ENCODE measurements at places on chromosomes 2 and 18.

GRCh38 chr2:196851088-196851487, 41.9 kb upstream of the C2orf66 start:
- DNase-seq = no peak

DNA sequence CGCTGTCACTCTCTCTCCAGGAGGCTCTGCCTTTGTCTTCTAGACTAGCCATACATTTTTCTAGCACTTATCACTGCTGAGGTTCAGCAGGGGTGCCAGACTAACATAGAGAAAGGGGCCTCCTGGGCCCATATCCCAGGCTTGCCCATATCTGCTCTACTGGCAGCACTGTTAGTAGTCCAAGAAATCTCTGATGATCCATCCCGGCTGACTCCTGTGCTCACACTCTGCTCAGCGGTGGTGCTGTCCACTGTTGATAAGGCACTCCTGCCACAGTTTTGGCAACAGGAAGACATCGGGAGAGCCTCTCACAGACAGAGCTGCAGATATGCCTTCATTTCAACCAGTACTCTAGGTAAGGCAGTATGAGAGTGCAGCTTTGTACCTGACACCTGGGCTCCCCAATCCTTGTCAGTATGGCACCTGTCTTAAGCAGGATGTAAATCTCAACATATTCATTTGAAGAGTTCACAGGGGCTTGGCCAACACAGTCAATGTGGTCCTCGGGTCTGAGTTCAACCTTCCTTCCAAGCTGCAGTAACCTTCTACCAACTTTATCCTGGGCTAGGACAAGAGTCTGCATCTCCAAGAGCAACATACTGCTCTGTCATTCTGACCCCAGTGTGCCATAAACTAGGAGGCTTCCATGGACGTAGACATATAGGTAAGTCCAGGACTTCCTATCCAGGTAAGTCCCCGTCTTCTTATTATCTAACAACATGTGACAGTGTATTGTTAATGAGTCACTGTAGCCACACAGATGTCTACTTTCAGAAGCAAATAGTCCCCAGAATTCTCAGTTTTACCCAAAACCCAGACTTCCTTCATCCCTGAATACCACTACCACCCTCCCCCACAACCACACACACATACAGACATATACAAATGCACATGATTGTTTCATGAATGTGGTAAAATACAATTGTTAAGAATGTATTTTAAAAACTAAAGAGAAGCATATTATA, 16.2 kb downstream of the KLF7 start:
- no peak for DNase-seq

GRCh38 chr2:186561467-186562208, 28.2 kb upstream of the ITGAV start:
- DNase-seq = no peak

DNA sequence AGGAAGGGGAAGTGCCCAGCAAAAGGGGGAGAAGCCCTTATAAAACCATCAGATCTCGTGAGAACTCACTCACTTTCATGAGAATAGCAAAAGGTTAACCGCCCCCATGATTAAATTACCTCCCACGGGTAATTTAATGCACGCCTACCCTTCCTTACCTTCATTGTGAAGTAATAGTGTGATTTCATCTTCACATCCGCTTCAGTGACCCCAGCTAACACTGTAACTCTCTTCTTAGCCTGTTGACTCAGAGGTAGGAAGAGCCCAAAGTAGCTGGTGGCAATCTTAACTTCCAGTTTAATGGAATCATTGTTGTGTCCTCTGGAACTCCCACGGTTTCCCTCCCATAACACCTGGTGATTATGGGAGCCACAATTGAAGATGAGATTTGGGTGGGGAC, 120.5 kb downstream of the GULP1 start:
- no peak for DNase-seq

- no peak for DNase-seq
Measured at GRCh38 chr2:34545486-34546136, 946.5 kb upstream of the FAM98A start.

GRCh38 chr2:205929246-205929942, 156.6 kb downstream of the INO80D start:
- no peak for DNase-seq

- DNase-seq = peak; percentile 51
Measured at GRCh38 chr2:10283106-10284062, 19.3 kb upstream of the HPCAL1 start.

DNA sequence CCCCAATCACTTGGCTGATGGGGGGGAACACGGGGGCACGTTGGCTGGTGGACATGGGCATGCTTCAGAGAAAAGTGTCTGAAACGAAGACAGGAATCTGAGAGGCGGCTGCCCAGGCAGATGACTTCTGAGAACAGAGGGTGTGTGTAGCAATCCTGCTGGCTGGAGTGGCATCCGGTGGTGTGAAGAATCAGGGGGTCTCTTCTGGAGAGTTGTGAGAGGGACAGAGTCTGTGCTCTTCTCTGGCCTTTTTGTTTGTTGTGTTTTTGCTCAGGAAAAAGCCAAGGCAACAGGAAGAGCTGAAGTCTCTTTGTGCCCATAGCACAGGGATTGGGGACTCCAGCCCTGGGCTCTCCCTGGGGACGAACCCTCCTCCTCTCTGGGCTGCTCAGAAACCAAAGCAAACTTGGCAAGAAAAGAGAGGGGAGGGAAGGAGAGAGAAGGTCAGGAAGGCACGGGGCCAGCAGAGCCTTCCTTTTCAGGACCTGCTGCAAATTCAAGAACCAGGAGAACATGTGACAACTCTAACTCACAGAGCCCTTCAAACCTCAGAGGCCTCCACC, 97.0 kb upstream of the SMAD2 start:
- DNase-seq = no peak

DNA sequence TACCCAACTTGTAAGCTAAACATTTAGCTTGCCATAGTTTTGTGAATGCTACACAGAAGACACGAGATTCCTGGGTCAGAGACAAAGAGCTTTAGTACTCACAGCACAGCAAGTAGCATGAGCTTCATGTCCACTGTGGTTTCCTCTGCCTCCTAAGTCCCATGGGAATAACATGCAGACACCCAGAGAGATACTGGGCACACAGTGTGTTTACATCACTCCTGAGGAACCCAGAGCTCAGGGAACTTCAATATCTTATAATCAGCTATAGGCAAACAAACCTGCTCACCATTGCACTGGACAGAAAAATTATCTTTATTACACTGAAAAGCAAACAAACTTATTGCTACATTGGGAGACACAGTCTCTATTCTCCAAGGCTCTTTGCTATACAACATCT, 14.5 kb upstream of the NCK2 start:
- no peak for DNase-seq

GRCh38 chr2:15460112-15460620, 101.0 kb downstream of the NBAS start:
- DNase-seq = no peak

DNA sequence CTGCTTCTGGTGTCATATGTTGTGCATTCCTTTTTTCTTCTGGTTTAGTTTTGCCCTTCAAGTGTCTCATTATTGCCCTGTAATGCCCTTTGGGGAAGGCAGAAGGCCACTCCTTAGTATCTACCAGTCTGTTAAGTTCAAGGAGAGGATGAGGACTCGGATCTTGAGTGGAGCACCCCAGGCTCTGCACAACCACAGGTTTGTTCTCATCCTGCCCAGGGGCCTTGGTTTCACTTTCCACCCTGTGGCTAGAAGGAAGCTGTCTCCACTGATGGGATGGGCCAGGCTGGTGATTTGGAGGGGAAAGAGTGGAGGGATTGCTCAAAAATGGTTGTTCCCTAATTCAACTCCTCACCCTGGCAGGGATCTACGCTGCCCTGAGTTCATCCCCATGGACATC, 30.2 kb upstream of the RAB11FIP5 start:
- no peak for DNase-seq

GRCh38 chr2:226360658-226361057, 439.0 kb downstream of the IRS1 start:
- no peak for DNase-seq

GRCh38 chr2:54862742-54863141, 139.3 kb downstream of the EML6 start:
- no peak for DNase-seq

GRCh38 chr2:64362562-64363026, 91.4 kb upstream of the LGALSL start:
- no peak for DNase-seq

DNA sequence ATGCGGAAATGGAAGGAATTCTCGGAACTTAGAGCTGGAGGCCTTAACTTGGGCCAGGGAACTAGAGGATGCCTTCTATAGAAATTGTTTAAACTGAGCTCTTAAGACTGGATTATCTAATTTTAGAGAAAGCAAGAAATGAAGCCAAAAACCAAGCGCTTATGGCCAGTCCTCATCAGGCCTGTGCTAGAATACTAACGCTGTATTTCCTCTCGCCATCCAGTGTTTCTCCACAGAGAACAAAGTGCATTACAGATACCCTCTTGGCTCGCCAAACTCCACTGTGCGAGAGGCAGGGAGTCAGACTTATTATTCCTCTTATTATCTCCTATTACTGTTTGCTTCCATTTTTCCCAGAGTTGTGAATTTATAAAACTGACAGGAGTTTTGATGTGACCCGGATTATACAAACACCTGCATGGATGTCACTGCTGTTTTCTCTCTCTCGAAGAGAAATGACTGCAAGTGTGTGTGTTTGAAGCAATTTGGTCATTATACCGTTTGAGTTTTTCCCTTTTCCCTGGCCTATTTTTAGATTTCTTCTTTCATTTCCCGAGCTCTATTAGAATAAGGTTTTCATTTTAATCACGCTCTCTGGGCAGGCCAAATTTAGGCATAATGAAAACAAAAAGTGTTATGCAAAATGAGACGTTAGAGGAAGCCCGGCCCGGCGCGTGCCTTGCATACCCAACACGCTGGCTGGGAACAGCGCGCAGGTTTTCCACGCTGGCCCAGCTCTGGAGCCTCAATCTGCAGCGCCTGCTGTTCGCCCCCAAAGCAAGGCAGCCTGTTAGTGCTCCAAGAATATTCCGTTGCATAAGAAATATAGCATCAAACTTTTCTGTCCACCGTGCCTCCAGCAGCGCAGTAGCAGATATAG, 103.3 kb downstream of the ALK start:
- DNase-seq = peak; percentile 6
